Hindlimb muscle (tissue), 1 donor: ENCODE measurements at places on chromosomes 11 and 22.

GRCh38 chr11:8149726-8150125 lies 19.1 kb downstream of the RIC3 start:
- DNase-seq, result no peak

DNA sequence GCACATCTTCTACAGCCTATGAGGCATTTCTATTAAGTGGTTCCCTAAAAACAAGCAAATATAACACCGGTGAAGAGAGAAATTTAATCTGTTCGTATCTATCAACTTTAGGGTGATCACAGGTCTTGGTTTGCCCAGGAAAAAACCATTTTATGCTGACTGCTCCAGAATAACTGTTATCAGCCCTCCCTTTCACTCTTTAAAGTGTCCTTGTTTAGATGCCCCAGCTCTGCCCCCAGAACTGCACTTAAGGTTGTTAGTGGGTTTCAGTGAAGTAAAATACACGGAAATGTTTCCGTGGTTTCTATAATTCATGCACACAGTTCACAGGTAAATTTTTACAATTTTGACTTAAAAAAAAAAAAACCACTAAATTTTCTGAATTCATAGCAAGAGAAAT lies 70.0 kb downstream of the NARS2 start:
- no peak for DNase-seq

- DNase-seq, result no peak
These were observed 420 bp upstream of the TRIM44 start for GRCh38 chr11:35662061-35662648.

GRCh38 chr22:48145738-48146137 lies 1383.3 kb downstream of the TBC1D22A start:
- DNase-seq, result no peak

DNA sequence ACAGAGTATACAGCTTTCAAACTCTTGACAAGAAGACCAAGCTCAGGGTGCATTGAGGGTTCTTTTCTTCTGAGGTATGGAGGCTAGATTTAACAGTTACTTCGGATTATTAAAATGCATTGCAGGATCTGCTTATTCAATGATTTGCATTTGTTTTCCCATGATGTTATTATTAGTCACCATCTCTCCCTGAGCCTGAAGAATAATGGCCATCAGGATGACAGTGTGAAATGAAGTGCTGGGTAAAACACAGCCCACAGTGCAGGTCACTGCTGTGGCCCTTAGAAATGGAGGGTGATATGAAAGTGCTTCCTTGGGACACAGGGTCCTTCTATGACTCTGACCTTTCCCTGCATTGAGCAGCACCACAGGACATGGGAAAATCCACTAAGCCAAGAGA lies 40.0 kb downstream of the TECTA start:
- DNase-seq, result no peak

DNA sequence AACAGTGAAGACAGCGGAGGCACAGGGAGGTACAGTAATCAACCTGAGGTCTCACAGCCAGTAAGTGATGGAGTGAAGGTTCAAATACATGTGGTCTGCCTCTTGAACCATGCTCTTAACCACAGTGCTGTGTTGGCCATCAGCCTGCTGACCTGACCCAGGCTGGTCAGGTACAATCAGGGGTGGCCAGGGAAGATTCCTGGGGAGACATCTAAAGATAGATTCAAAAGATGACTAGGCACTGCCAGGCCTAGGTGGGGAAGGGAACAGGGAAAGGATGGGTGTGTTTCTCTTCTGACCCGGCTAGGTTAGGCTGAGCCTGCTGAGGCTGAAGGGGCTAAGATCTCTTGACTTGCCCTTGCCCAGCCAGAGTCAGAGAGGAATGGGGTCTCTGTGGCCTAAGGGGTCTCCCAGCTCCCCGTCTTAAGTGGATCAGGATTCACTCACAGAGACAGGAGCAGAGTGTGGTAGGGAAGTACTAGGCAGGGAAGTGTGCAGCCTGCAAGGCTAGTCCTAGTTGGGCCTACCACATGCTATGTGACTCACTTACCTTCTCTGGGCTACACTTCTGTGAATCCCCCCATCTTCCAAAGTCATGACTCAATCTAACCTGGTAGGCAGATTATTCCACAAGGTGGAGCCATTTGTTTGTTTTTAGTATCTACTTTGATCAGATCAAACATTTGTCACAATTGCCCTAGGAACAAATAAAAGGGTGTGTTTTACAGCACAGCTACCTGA lies 10.4 kb upstream of the SREBF2 start:
- DNase-seq, result no peak

GRCh38 chr11:110491577-110492320 lies 62.0 kb downstream of the FDX1 start:
- DNase-seq, result peak; percentile 68

DNA sequence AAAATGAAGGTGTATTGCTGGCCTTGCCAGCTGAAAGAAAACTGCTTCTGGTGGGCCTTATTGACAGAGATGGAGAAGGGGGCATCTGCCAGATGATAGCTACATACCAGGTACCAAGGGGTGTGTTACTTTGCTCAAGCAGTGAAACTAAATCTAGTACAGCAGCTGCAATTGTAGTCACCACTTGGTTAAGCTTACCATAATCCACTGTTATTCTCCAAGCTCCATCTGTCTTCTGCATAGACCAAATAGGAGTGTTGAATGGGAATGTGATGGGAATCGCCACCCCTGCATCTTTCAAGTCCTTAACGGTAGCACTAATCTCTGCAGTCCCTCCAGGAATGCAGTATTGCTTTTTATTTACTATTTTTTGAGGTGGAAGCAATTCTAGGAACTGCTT lies 45.8 kb upstream of the LIN7C start:
- DNase-seq, result no peak

DNA sequence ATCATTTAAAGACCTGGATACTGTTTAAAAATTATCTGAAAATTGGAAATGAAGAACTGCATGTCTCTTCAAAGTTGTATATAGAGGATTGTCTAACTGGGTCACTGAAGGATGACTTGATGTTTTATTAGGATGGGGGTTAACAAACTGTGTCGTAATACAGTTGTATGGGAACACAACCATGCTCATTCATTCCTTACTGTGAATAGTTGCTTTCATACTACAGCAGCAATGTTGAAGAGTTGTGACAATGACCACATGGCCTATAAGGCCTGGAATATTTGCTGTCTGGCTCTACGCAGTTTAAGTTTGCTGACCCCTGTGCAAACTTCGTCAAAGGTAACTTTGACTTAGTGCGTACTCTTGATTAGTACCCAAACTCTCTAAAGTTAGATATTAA lies 38.4 kb downstream of the FDX1 start:
- no peak for DNase-seq

GRCh38 chr11:3880724-3881123 lies 25.3 kb downstream of the STIM1 start:
- DNase-seq, result no peak

DNA sequence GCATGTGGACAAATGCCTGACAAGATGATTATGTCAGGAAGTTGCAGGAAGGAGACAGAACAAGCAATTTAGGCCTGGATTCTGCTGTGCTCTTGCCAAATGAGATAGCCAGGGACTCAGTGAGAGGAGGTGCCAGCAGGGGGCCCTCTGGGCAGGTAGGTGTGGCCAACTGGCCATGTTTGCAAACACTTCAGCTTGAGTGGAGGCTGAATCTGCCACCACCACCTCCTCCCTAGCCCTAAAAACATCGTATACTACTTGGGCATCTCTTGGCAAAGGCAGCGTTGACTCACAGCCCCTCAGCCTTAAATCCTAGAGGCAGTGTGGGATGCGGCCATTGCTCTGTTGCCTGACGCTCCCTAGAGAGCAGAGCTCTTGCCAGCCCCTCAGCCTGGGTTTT lies 95.1 kb upstream of the PLET1 start:
- no peak for DNase-seq

- no peak for DNase-seq
These were observed 47.5 kb downstream of the HORMAD2 start for GRCh38 chr22:30127749-30128166.

GRCh38 chr11:94705419-94705818 lies 62.7 kb upstream of the AMOTL1 start:
- no peak for DNase-seq
